ENCODE measurements at places on chromosomes 2 and 18. TPM values are rescaled to one million over a fixed set of nuclear protein-coding genes. Genes with fewer than 3 reads are reported as not detected.

MGAT4A gene
- total RNA-seq = 69.5 TPM

CREG2 gene
- 0.45 TPM for total RNA-seq

GKN1 gene
- not detected for total RNA-seq

CGREF1 gene
- total RNA-seq = 3.1 TPM

RGPD3 gene
- 0.30 TPM for total RNA-seq

CCDC141 gene
- total RNA-seq = 14.5 TPM

OSR1 gene
- not detected for total RNA-seq

NEU2 gene
- total RNA-seq = not detected

ARL4C gene
- 264 TPM for total RNA-seq

KIAA2012 gene
- not detected for total RNA-seq

PAIP2B gene
- total RNA-seq = 0.89 TPM

ZNF532 gene
- 2.4 TPM for total RNA-seq

IL36A gene
- not detected for total RNA-seq

UGT1A4 gene
- total RNA-seq = not detected

DES gene
- total RNA-seq = not detected

SF3B1 gene
- 298 TPM for total RNA-seq

UGT1A6 gene
- total RNA-seq = not detected

UCN gene
- 1.5 TPM for total RNA-seq

PIEZO2 gene
- total RNA-seq = not detected

LYG1 gene
- total RNA-seq = 2.4 TPM

HDAC4 gene
- total RNA-seq = 70.2 TPM

CPO gene
- not detected for total RNA-seq

SLC19A3 gene
- not detected for total RNA-seq

CNOT9 gene
- total RNA-seq = 91.7 TPM

CFC1 gene
- not detected for total RNA-seq

POTEF gene
- not detected for total RNA-seq

ZNF385B gene
- not detected for total RNA-seq

PRR30 gene
- total RNA-seq = not detected

C1QL2 gene
- total RNA-seq = not detected

M1AP gene
- total RNA-seq = not detected

NCKAP5 gene
- total RNA-seq = not detected

RESP18 gene
- not detected for total RNA-seq

DSG1 gene
- not detected for total RNA-seq

ANO7 gene
- total RNA-seq = 0.32 TPM

OSBPL6 gene
- 0.61 TPM for total RNA-seq

KCNG2 gene
- not detected for total RNA-seq

IL1A gene
- total RNA-seq = 0.73 TPM

GLI2 gene
- 0.43 TPM for total RNA-seq

IL1RL1 gene
- total RNA-seq = 2.4 TPM

SLC9A2 gene
- total RNA-seq = 0.07 TPM

CACNB4 gene
- total RNA-seq = 0.14 TPM

RSAD2 gene
- total RNA-seq = 35.0 TPM

CD302 gene
- total RNA-seq = 0.34 TPM

MSTN gene
- total RNA-seq = not detected

HJURP gene
- total RNA-seq = 80.0 TPM

CEP192 gene
- total RNA-seq = 50.1 TPM

MDH1B gene
- 0.09 TPM for total RNA-seq

CSRNP3 gene
- not detected for total RNA-seq

VWC2L gene
- not detected for total RNA-seq

RBM44 gene
- total RNA-seq = 0.93 TPM
